ENCODE measurements at places on chromosomes 3 and 15.

DNA sequence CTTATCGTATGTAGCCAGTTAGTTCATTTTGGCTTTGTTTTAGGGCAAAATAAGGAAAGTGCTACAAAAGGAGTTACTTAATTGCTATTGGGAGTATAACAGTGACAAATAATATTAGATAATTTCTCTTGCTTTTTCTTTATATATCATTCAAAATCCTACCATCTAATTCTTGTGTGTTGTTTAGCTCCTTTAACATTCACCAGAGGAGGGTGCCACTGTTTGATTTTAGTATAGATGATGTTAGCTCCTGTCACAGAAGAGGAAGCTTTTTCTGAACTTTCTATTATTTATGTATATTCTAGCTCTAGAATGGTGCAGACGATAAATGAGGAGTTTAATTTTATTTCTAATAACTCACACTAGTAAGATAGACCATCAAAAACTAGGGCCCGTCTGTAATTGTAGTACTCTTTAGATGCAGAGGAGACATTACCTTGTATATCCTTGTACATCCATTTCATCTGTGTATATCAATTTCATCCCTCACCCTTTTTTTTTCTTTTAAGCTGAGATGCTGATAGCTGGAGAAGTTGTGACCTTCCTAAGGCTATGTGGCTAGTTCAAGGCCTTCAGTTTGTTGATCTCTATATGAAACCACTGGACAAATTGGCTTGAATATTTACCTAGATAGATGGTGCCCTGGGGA, 3.0 kb downstream of the PPM1L start:
- DNase-seq, result no peak

DNA sequence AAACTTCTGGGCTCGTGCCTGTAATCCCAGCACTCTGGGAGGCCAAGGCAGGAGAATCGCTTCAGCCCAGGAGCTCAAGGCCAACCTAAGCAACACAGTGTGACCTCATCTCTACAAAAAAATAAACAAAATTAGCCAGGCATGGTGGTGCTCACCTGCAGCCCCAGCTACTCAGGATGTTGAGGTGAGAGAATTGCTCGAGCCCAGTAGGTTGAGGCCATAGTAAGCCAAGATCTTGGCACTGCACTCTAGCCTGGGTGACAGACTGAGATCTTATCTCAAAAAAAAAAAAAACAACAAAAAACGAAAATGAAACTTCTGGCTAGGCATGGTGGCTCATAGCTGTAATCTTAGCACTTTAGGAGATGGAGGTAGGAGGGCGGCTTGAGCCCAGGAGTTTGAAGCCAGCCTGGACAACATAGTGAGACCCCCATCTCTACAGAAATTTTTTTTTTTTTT, 53.7 kb downstream of the PIK3CB start:
- peak; percentile 1 for DNase-seq

DNA sequence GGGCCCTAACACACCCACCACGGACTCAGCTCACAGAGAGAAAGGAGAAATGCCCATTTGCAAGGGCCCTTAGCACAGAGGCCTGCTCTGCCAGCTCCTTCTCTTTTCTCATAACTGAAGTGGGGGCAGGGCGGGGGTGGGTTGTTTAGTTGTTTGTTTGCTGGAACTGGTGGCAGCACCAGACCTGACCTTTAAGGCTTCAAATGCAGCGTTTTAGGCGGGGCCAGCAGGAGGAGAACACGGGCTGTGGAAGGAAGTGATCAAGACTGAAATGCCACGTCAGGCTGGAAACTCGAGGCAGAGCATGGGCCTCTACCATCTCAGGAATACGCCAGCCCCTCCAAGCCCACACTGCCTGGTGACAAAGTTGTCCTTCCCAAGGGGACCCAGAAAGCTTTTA, 9.3 kb downstream of the CACNA2D2 start:
- DNase-seq, result no peak

GRCh38 chr3:136162322-136162721, 33.8 kb downstream of the MSL2 start:
- DNase-seq, result no peak

DNA sequence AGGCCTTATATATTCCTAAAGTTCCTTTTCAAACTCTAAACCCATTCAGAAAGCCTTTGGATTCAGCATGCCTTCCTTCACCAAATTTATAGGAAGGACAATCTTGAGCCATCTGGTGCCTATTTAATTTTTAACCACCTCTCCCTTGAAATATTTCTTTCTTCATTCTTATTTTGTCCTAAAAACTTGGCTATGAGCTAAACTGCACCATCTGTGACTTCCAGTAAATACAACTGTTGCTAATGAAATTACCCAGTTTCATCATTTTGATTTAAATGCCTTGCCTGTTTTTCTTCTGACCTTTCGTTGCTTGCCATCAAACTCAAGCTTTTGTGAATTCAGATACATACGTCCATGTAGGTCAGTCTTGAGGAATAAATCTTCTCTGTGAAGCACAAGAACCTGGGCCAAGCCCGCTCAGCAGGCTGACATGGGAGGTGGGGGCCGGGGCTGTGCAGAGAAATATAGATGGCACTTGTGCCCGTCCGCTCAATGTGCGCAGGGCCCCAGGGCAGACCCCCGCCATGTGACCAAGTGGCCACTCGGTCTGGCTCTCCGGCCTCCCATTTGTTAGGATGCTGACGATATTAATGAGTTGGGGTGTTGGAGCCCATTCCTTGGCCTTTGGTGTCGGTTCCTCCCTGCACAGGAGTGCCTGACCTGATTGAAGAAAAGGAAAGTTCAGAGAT, 335.9 kb downstream of the VPS13C start:
- no peak for DNase-seq

- no peak for DNase-seq
Observed at GRCh38 chr3:20246662-20247061, 60.7 kb upstream of the SGO1 start.

DNA sequence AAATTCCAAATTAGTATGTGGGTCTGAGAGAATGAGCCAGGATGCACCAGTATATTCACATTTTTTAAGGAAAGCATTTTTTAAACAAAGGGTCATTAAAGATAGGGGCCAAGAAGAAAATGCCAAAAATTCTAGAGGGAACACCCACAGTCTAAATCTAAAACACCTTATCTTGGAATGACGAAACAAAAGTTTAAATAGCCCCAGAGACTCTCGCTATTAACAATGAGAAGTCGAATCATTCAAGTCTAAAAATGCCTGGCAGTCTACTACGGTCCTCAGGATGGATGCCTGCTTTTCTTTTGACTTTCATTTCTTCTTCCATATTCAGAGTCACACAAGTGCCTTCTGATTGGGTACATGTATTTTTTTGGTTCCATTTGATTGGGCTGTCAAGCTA, 66.3 kb downstream of the SSUH2 start:
- DNase-seq, result no peak

DNA sequence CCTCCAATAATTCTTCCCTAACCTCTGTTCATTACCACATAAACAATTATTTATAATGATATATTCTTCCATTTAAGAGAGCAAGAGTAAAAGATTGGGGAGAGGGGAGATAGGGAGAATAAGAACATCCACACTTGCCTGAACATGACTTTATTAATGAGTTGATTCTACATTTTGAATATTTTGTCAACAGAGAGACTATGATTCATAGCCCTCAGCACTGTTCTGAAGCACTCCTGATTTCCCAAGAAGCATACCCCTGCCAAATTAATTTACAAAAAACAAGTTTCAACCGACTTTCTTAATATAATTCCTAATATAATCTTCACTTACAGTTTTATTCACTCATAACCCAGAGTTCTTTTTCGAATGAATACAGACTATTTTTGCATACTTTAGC, 828.8 kb downstream of the ROBO2 start:
- no peak for DNase-seq

DNA sequence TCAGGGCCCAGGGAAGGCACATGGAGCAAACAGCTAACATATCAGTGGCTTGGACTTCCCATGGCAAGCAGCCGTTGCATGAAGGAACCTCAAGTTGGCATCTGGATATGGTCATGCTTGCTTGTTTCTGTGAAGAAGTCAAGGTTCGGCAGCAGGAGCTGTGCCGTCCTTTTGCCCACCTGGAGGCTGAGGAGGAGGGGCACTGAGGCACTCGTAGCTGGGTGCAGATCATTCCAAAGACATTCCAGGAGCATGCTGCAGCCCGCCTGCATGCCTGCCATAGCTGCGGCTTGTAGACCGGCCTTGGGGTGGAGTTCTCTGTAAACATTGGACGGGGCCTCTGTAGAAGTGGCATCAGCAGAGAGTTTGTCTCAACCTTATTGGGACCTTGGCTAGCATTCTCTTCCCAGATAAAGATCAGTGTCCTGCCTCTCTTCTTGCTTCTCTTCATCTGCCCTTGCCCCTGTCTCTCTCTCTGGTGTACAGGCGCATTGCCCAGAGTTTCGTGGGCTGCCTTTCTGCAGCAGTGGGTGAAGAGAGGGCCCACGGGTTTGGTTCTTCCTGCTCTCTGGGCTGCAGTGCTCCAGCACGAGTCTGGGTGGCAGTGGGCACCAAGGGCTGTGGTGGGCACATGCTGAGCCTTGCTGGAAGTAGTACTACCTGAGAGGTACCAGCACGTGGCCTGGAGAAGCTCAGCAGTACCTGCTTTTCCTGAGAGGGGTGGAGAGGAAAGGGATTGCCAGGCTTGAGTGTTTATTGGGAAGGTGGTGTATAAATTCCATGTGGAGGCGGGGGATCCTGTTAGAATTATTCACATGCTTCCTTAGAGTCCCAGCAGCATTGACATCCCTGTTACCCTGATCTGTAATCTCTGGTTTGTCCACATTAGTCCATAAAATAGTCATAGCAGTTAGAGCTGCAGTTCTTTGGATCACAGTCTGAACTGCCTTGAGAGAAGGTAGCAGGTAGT, 49.4 kb downstream of the CHCHD6 start:
- no peak for DNase-seq

DNA sequence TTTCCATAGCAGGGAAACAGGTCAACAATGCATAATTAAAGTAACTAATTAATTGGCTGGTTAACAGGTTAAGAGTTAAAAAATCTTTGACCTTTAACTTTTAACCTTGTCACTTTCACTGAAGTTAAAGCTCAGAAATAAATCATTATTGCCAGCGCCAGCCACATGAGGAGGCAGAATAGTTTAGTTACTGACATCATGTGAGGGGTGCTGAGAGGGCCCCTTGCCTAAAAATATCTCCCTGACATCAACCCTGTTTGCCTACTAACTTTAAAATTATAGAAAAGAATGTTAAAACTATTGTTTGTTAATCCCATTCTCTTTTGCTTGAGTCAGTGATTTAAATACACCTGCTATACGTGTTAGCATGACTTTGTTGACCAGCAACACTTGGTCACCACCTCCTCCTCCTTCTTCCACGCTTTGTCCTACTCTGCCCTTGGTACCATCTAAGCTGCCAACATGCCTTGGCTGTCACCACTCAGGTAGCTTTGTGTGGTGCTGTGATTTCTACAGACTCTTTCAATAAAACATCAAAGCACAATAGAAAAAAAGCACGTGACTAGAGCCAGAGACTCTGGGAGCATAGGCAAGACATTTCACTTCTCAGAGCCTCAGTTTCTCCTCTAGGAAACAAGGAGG, 2.7 kb downstream of the FBXO40 start:
- DNase-seq, result no peak

GRCh38 chr3:22117751-22118346, 366.8 kb upstream of the ZNF385D start:
- no peak for DNase-seq

GRCh38 chr15:80551348-80551747, 143.8 kb upstream of the ABHD17C start:
- DNase-seq, result no peak

DNA sequence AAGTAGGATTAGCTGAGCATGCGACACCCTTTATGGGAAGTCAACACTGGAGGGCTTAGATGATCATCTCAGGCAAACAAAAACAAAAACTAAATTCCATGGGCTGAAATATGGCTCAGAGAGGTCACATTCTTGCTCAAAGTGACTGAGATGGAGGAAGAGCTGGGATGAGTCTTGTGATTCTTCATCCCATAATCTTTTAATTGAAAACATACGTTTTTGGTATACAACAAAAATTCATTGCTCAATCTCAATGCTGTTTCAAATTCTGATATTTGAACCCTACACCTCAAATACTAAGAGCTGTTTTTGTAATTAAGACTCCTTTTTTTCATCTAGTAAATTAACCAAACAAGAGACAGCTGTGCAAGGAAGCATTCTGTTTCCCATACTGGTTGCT, 257.0 kb downstream of the NR1D2 start:
- DNase-seq, result no peak

- DNase-seq, result no peak
Observed at GRCh38 chr3:156577736-156578135, 22.8 kb upstream of the SSR3 start.

DNA sequence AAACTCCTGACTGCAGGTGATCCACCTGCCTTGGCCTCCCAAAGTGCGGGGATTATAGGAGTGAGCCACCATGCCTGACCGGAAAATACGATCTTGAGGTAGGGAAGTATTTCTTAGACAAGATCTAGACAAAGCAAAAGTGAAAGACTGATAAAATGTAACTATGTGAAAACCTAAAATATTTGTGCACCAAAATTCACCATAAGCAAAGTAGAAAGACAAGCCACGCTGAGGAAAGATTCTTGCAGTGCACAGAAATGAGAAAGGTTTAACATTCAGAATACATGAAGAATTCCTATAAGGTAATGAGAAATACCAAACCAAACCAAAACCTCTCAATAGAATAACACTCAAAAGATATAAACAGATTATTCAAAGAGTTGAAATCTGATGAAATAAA, 35.7 kb downstream of the SYNM start:
- DNase-seq, result no peak
